Nephron progenitor cell (in vitro differentiated cells): ENCODE measurements at places on chromosomes 12 and 14.

DNA sequence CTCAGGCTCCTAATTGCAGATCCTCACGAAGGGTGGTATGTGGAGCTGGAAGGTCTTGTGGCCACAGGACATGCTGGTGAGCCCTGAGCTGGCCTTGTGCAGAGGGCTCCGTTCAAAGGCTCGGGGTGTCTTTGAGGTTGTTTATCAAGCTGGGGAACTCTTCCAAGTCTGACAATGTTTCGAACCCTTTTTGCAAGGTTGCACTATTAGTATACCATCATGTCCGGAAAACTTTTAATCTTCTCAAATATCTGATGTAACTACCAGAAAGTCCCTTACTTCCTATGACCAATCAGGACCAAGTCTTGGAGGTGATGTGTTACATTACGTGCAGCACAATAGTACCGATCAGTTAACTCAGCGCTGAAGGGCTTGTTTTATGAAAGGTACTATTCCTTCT, 21.5 kb downstream of the UBR7 start:
- peaks cover 46% of the 10 kb centered on the region for H3K36me3 ChIP-seq
- no peak overlapping the region for H3K27ac ChIP-seq
- H3K27me3 ChIP-seq: peaks cover 4% of the 10 kb centered on the region
- no peaks in the 10 kb centered on the region for H3K4me1 ChIP-seq
- no peak overlapping the region for H3K4me3 ChIP-seq

GRCh38 chr14:73758392-73759182, 44.4 kb upstream of the PNMA1 start:
- no peaks in the 10 kb centered on the region for H3K27me3 ChIP-seq
- peak overlapping the region; percentile 59 for H3K27ac ChIP-seq
- no peaks in the 10 kb centered on the region for H3K36me3 ChIP-seq

- no peaks in the 10 kb centered on the region for H3K36me3 ChIP-seq
- peaks cover 3% of the 10 kb centered on the region for H3K4me1 ChIP-seq
- DNase-seq: no peak
- no peak overlapping the region for H3K27ac ChIP-seq
- peaks cover 3% of the 10 kb centered on the region for H3K27me3 ChIP-seq
Observed at GRCh38 chr12:22792138-22792537, 167.2 kb downstream of the ETNK1 start.

DNA sequence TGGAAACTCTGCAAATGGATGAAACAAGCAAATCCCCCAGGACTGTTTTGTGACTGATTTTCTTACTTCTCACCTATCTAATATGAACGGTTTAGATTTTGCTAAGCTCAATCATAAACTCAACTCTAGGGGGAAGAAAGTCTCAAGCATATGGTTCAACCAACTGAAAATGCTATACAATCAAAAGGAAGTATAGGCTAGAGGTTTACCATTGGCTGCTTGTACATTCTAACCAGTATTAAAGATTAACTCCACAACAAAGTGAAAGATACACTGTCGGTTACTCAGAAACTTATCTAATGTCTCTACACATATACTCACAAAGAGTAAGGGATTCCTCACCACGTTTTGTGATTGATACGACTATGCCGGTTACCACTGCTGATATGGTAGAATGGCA, 281.8 kb upstream of the SOX5 start:
- no peak overlapping the region for H3K4me3 ChIP-seq
- H3K4me1 ChIP-seq: peaks cover 43% of the 10 kb centered on the region
- H3K27ac ChIP-seq: no peak overlapping the region
- no peaks in the 10 kb centered on the region for H3K27me3 ChIP-seq
- no peak for DNase-seq
- H3K36me3 ChIP-seq: no peaks in the 10 kb centered on the region

DNA sequence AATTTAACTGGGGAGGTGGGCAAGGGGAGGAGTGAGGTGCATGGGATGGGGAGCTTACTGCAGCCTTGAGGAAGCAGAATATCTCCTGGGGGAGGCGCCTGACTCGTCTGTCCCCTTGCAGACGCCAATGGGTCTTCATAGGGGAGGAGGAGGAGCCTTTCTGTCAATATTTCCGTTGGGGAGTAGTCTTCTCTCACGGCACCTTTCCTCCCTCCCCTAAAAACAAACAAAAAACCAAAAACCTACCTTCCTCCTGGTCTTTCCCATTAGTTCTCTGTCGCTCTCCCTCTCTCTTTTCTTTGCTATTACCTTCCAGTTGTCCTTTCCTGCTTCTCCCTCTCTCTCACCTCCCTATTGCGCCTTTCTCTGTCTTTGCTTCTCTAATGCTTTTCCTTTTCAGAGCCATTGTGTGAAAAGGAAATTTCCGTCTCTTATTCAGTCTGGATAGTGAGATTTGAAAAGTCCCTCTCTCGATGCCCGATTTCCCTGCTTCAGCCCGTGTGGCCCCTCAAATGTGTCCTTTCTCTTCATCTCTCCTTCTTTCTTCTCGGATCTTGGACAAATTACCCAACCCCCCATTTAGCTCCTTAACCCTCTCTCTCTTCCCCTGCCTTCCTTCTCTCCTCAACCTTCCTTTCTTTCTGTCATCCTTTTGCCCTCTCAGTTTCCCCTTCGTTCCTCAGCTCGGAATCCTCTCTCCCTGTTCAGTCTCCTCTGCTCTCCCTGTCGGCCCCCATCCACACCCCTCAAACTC, 5.9 kb downstream of the GPR84 start:
- H3K36me3 ChIP-seq: no peaks in the 10 kb centered on the region
- no peak overlapping the region for H3K4me3 ChIP-seq
- no peak overlapping the region for H3K27ac ChIP-seq
- DNase-seq: no peak
- no peaks in the 10 kb centered on the region for H3K4me1 ChIP-seq

DNA sequence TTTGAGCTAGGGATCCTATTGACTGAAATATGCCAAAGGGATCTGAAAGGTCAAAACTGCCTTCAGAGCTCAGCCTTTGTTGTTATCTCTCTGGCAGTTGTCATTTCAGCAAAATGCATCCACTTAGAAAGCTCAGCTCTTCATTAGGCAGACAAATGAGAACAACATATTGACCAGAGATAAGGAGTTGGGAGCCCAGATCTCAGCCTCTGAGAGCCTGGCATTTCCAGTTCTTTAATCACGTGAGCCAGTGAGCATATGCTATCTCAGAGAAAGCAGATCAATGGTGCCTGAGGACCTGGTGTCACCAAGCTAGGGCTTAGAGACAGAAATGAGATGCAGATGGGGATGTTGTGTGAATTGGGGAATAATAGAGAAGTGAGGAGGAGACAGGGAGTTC, 101.1 kb downstream of the DAD1 start:
- no peak overlapping the region for H3K4me3 ChIP-seq
- peaks cover 69% of the 10 kb centered on the region for H3K4me1 ChIP-seq
- peaks cover 2% of the 10 kb centered on the region for H3K27me3 ChIP-seq
- no peaks in the 10 kb centered on the region for H3K36me3 ChIP-seq
- DNase-seq: no peak
